ENCODE measurements at places on chromosomes 2 and 18.
A peak's percentile ranks its signal among the peaks of the same experiment; 100 is the strongest.

- DNase-seq, result peak; percentile 14
These were observed 4.3 kb downstream of the DLX1 start for GRCh38 chr2:172089633-172090032.

DNA sequence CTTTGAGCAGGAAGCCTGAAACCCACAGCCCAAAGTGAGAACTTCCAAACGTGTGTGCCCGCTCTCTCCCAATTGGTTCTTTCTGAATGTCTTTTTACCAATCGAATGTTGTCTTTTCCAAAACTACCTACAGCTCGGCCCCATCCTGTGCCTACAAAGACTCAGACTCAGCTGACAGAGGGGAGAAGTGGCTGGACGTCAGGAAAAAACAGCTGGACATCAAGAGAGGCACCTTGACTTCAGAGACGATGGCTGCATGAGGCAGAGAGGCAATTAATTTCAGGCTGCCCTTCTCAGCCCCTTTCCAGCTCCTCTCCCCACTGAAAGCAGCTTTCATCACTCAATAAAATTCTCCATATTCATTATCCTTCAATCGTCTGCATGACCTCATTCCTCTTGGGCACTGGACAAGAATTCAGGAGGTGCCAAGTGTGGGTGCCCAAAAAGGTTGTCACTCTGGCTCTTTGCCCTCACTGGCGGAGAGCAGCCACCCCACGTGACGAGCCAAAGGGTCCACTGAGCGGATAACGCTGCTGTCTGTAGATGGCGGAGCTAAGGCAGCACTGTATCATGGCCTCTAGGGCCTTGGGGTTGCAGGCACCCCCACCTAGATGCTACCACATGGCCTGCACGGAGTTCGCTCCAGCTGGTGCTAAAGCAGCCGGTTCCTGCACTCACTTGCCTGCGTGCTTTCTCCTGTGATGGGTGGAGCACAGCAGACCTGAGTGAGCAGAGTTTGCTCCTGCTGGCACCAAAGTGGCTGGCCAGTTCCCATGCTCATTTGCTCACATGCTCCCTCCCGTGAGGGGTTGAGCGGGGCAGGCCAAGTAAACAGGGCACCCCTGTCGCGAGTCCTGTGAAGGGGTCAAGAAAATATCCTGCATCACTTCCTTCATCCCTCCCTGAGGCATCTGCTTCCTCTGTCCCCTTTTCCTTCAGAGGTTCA, 37.9 kb downstream of the FAM210A start:
- no peak for DNase-seq

GRCh38 chr2:12510070-12510469, 206.7 kb upstream of the TRIB2 start:
- DNase-seq, result no peak

GRCh38 chr2:20431772-20432171, 15.1 kb upstream of the RHOB start:
- DNase-seq, result no peak

DNA sequence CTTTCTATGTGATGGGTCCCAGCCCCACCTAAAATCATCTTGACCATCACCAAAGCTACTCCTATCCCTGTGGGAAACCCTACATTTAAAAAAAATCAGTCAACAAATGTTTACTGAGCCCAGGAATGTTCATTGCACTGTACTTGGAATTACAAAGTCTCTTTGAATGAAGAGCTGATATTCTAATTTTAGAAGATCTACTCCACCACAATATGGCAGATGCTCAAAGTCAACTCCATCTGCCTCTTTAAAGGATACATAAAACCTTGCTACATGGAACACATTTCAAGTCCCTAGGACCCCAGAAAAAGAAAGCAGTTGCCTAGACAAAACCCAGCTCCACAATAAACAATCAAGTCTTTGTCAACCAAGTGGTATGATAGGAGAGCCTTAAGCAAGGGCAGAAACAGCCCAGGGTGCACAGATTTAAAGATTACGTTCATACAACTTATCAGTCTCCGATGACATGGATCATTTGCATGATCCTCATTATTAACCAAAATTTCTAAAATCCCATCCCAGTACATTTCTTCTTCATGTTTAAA, 234.3 kb upstream of the ACVR2A start:
- no peak for DNase-seq

DNA sequence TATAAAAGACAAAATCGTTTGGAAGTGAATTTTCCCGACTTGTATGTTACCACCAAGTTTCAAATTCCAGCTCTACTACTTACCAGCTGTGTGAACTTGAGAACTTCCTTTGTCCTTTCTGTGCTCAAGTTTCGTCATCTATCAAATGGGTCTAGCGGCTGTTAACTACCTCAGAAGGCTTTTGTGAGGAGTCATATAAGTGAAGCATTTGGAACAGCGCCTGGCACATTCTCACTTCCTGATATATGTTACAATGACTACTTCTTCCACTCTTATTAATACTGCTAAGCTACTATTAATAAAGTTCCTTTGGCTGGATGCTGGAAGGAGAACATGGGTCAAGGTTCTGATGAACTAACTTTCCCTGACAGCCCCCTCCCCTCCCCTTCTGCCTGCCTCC, 104.5 kb downstream of the MEIS1 start:
- no peak for DNase-seq

DNA sequence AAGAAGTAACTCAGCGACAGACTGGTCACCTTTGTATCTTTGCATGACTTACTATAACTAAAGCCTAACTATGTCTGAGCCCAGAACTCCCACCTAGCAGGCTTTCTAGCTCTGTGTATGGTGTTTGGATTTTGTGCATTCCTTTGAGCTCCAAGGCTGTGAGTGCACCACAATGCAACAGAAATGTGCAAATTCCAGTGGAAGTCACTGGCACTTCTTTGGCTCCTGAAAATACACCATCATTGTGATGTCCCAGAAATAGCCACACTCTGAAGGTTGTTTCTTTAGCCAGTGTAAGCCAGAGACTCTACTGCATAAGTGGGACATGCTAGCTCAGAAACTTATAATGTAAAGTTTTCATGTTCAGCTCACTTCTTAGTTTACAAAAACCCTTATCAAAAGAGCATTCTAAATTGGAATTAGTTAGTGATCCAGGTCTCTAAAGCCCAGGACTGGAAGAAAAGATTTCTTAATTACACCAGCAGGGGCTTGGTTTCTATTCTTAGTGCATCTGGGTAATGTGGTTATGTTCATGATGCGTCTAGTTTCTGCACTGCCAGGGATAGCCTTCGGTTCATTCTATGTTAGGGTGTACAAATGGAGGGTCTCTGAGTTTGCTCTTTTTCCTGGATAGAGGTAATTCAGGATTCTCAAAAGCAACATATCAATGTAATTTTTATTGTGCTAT, 1239.5 kb upstream of the ZEB2 start:
- no peak for DNase-seq

DNA sequence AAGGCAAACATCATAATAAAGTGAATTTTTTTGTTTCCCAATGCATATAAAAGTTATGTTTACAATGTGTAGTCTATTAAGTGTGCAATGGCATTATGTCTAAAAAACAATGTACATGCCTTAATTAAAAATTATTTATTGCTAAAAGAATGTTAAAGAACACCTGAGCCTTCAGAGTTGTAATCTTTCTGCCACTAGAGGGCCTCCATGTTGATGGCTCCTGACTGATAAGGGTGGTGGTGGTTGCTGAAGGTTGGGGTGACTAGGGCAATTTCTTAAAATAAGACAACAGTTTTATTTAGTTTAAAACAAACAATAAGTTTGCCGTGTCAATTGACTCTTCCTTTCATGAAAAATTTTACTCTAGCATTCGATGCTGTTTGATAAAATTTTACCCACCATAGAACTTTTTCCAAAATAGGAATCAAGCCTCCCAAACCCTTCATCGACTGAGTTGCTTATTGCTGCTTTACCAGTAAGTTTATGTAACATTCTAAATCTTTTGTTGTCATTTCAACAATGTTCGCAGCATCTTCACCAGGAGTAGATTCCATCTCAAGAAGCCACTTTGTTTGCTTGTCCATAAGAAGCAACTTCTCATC, 32.3 kb downstream of the MAP3K2 start:
- peak; percentile 48 for DNase-seq

DNA sequence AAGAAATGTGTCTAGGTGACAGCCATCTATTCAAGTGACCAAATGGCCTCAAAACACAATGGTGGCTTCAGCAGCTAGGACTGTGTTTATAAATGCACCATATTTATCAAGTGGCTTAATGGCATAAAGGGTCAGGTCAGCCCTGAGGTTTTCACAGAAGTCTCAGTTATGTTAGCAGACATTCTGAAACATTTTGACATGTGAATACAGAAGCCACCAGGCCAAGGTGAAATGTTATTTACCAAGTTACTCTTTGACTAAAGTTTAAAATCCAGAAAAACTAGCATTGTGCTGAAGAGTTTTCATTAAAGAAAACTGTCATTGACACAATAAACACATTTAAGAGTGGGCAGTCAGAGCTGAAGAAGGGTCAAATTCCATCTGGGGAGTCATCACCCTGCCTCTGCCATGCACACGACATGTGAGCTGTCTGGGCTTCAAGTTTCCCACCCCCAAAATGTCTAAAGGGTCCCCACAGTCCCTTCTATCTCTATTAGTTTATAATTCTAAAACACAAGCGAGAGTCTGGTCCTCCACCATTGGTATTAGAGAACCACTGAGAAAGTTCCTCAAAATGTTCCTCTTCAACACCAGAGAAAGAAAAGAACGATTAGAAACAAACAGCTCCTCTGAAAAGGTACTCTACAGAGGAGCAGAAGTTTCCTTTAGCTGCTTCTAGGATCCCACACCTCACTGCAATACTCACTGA, 77.5 kb upstream of the FZD5 start:
- DNase-seq, result no peak

GRCh38 chr18:56431551-56431950, 206.8 kb downstream of the TXNL1 start:
- DNase-seq, result no peak

GRCh38 chr2:184558713-184559464, 39.4 kb upstream of the ZNF804A start:
- DNase-seq, result no peak

DNA sequence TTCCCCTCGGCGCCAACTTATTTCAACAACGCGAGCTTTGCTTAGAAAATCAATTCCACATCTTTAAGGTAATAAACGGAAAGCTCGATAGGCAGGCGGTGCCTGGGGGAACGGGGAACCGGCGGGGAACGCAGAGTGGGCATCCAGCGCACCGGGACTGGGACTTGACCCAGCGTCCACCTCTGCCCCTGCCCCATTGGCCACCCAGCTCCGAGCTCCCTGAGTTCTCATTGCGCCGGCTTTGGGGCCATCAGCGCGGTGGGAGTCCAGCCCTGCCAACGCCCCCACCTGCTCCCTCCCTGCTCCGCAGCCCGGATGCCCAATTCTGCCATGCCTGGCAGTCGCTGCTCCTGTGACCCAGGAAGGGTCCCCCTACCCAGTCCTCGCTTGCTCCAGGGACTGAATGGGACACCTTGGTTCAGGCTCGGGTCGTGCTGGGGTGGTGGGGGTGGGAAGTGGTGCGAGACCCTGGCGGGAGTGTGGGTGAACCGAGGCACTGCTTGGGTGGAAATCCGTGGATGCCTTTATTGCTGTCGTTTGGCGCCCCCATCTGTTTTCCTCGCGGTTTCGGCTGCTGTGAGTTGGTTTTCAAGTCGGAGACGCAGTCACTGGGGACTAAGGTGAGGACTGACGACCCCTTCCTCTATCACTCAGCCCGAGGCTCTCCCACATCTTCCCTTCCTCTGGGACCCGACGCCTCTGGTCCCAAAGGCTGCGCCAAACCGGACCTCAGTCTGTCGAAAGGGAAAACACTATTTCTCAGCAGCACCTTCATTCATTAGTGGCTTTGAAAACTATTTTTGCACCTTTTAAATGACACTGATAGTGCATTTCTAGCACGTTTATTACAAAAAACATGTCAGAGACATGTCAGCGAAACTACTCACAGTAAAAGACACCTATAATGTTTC, 2.4 kb upstream of the EVX2 start:
- no peak for DNase-seq

GRCh38 chr2:43288417-43289305, 62.3 kb upstream of the ZFP36L2 start:
- DNase-seq, result no peak

DNA sequence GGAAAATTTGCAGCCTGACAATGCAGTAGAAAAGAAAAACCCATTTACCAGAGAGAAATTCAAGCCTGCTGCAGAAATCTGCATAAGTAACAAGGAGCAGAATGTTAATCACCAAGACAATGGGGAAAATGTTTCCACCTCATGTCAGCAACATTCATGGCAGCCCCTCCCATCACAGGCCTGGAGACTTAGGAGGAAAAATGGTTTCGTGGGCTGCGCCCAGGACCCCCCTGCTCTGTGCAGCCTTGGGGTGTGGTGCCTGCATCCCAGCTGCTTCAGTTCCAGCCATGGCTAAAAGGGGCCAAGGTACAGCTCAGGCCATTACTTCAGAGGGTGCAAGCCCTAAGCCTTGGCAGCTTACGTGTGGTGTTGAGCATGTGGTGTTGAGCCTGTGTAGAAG, 53.4 kb downstream of the RPE start:
- no peak for DNase-seq

- no peak for DNase-seq
These were observed 124.1 kb downstream of the PARD3B start for GRCh38 chr2:204669382-204669781.

- no peak for DNase-seq
These were observed 5.0 kb upstream of the TXNL1 start for GRCh38 chr18:56643381-56643780.

- no peak for DNase-seq
These were observed 150.3 kb downstream of the INHBB start for GRCh38 chr2:120496235-120496634.

DNA sequence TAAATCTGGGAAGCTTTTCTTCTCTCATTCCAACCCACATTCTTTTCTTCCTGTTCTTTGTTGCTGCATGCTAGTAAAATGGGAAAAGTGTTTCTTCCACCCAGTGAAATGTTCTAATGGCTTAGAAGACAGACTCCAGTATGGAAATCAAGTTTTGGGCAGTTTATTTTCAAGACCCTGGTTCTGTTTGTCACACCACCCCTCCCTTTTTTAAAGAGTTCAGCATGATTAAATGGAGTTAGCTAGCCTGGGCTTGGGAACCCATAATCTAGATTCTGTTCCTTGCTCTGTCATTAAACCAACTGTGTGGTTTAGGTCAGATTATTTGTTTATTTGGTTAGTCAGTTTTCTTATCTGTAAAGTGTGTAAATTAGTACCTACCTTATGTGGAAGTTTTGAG, 151.8 kb upstream of the NT5C1B start:
- no peak for DNase-seq

- peak; percentile 70 for DNase-seq
These were observed 45.5 kb upstream of the LDAH start for GRCh38 chr2:20868377-20868776.

DNA sequence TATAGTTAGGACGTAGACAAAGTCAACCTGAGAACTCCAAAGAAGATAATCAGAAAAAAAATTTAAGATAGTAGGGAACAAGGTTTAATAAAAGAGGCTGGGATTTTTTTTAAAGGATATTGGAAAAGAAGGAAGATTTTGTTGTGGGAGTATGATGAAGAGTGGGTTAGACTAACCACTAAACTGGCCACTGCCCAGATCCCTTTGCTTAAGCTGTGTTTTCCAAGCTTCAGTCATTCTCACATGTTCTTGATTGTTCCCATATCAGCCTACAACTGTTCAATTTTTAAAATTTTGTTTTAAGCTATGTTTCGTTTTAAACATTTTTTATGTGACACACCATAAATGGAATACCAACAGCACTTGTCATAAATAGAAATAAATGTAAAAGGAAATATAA, 284.5 kb upstream of the MMADHC start:
- DNase-seq, result no peak

GRCh38 chr2:135052997-135053474, 944 bp downstream of the RAB3GAP1 start:
- no peak for DNase-seq

GRCh38 chr2:31413025-31413424, 1.5 kb downstream of the XDH start:
- no peak for DNase-seq

- DNase-seq, result no peak
These were observed 66.6 kb downstream of the UGGT1 start for GRCh38 chr2:128157644-128158043.

Data from GM20000 (cell line).